ENCODE measurements at places on chromosomes 1 and 21. TPM values are rescaled to one million over a fixed set of nuclear protein-coding genes. Genes with fewer than 3 reads are reported as not detected.

DNA sequence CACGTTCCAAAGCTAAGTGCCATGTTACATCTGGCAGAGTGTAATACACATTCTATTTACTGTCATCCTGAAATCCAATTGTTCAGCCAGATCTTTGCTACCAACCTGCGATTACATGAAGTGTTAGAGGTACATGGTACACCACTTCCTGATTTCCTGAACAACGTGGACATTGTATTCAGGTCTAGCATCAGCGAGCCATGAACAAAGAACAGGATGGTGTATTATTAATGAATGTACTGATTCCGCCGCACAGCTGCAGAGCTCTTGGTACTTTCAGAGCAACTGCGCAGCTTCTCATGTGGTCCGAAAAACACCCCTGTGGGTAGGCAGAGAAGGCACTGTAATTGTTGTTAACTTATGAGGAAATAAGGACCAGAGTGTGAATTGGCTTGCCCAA is 511.4 kb downstream of the AJAP1 start:
- no peak for DNase-seq

DCST1 gene
- not detected for total RNA-seq

DNA sequence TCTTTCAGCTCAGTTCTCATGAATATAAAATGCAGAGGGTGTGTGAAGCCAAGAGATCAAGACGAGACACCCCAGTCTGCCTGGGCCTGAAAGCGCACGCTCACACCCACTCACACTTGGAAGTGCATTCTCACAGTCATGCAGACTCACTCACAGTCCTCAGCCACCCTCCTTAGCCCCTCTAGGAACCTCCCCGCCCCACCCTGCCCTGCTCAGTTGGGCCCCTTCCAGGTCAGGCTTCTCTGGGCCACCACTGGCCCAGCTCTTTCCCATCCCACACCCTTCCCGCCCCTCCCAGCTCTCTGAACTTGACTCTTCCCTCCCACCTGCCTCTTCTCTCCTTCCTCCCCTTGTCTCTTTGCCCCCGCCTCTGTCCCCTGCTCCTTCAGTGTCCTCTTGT is 93.8 kb downstream of the EPHB2 start:
- DNase-seq, result no peak

DNA sequence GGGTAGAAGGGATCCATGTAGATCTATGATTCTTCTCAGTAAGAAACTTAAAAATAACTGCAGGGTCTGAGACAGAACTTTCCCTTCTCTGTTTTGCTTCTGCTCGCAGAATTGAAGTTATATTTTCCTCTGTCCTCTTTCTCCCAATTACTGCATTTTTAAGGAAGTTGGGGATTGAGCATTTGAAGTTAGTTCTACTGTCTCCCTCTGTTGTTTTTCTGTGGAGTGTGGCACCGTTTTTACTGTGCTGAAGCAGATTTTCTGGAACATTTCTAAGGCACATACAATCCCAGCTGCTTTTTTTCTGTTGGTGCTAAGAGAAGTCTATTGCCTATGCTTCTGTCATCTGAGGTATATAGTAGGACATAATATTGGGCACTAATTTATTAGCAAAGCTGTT is 43.3 kb downstream of the RASAL2 start:
- no peak for DNase-seq

GRCh38 chr1:155005076-155006011 is 2.7 kb downstream of the ZBTB7B start:
- no peak for DNase-seq

SLC44A5 gene
- 9.7 TPM for total RNA-seq

GRCh38 chr21:26732432-26733221 is 112.6 kb downstream of the ADAMTS1 start:
- peak; percentile 42 for DNase-seq

SYDE2 gene
- total RNA-seq, result 6.0 TPM

Measured in neural crest cell (in vitro differentiated cells).